CMK (cell line): ENCODE measurements at places on chromosomes 6 and 20.

DNA sequence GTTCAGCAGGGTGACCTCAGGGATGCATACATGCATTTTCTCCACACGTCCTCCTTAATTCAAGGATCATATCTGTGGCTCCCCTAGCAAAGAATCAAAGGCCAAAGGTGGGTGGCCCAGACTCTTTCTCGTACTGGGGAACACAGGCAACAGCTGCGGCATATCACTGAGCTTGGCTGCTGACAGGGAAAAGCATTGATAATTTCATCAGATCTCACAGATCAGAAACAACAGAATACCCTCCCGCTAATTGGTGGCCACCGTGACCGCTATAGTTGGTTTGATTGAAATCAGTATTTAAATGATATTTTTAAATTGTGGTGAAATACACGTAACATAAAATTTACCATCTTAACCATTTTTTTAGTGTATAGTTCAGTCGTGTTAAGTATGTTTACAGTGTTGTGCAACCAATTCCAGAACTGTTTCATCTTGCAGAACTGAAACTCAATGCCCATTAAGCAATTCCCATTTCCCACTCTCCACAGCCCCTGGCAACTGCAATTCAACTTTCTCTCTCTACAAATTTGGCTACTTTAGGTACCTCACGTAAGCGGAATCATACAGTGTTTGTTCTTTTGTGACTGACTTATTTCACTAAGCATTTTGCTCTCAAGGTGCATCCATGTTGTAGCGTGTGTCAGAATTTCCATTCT is 74.7 kb upstream of the TMEM170B start:
- DNase-seq = no peak

DNA sequence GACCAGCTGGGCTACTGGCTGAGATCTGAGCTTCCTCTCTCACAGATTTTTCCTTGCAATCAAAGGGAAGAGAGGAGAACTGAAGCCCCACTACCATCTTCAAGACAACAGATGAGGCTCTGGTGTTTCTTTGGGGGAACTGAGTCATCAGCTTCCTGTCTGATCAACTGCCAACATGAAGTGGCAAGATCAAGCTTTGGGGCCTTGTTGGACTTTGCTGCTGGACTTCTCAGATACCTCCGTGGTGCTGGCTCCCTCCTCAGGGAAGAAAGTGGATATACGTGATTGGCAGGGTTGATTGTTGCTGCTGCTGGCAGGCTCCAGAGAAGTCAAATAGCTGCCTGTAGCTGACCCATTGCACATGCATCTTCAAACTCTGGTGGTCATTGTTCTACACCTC is 3.6 kb upstream of the TOX2 start:
- DNase-seq = no peak

DNA sequence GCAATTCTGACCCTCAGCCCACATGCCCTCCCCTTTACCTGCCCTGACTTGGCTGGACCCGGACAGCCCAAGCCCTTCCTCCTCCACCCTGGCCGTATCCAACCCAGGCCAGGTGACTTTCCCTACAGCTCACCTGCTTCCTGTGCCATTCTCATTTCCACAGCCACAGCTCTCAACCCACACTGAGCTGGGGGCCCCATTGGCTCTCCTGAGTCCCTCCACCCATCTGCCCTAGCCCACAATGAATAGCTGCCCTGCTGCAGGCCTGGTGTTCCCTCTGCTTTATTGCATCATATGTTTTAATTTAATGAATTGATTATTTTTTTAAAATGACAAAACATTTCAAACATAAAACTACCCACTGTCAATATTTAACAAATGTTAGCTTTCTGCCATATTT is 118.5 kb upstream of the BACH2 start:
- no peak for DNase-seq

DNA sequence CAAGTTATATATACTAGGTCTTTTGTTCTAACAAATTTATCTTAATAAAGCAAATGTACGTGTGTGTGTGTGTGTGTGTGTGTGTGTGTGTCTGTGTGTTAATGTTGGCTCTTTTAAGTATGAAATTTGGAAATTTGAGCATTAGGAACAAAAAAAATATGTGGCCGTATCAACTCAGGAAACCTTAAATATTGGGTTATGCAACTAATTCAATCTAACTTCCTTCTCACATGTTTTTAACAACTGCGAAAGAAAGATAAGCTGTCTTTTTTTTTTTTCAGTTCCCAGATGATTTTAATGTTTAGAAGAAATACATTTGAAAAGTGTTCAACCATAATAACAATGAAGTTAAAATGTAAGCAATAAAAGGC is 616.4 kb upstream of the ARID1B start:
- peak; percentile 55 for DNase-seq

GRCh38 chr6:44030812-44031454 is 96.3 kb downstream of the MRPL14 start:
- DNase-seq = no peak

DNA sequence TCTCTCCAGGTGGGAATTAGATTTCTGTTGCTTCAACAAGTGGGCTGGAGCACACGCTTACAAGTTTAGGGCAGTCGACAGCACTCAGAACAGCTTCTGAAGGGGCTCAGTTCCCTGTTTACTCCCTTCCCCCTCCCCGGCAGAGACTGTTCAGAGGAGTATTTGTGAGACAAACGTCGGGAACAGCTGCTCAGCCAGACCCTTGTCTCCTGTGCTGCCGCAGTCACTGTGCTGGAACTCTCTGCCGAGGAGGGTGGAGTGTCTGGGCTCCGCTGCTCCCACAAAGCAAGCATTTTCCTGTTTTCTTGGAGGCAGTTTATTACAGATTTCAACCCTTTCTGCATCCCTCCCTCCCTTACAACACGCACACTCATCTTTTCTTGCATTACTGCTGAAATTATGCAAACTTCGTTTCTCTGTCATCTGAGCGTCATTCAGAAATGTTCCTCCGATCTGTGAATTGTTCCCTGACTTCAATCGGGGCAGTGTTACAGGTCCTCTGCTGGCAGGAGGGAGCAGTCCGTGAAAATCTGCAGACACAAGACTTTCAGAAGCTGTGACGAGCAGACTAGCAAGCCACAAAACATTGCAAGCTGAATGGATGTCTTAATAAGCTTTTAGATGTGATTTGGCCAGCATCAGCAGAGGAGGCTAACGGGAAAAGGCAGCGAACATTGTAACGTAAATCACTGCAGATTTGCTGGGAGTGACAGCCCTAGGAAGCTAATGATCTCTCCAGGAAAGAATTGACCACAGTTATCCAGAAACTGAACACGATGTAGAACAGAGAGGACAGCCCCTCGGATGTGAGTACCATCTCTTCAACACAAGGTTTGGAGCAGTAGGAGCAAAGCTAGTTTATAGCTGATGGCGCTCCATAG is 76.2 kb downstream of the LYRM2 start:
- DNase-seq = no peak

GRCh38 chr6:149380523-149380922 is 19.5 kb upstream of the SUMO4 start:
- DNase-seq = no peak

GRCh38 chr6:32666420-32667300 is at the start of gene HLA-DQB1:
Gene HLA-DQB1, minus strand, starts transcription at chr6:32666657. Its CDS starts 50 bp downstream, at chr6:32666607.
- DNase-seq = no peak

GRCh38 chr6:48199499-48199898 is 88.5 kb upstream of the PTCHD4 start:
- DNase-seq = no peak

DNA sequence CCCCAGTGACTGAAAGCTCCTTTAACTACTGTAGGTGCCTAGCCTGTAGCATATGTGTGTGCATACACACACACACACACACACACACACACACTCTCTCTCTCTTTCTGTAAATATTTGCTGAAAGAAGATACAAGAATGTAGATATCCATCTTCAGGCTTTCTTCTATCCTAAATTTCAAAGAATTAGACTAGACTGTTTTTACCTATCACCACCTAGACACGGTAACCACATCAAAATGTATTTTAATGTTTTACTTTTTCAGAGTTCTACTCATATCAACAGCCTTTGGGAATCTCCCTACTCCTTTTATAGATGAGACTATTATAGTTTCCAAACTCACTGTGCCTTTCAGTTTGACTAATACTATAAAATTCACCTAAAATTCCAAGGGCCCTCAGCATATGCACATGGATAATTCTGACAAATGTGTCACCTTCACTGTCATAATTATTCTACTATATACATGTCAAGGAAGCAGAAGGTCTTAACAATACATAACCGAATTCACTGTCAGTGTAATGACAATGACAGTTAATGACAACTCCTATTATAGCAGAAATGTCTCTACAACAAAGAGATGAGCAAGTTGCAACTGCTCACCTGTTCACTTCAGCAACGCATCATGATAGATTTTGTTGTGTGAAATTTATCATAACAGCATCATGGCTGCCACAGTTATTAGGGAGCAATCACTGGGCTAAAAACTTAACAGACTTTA is 236.5 kb downstream of the GMPR start:
- DNase-seq = no peak

DNA sequence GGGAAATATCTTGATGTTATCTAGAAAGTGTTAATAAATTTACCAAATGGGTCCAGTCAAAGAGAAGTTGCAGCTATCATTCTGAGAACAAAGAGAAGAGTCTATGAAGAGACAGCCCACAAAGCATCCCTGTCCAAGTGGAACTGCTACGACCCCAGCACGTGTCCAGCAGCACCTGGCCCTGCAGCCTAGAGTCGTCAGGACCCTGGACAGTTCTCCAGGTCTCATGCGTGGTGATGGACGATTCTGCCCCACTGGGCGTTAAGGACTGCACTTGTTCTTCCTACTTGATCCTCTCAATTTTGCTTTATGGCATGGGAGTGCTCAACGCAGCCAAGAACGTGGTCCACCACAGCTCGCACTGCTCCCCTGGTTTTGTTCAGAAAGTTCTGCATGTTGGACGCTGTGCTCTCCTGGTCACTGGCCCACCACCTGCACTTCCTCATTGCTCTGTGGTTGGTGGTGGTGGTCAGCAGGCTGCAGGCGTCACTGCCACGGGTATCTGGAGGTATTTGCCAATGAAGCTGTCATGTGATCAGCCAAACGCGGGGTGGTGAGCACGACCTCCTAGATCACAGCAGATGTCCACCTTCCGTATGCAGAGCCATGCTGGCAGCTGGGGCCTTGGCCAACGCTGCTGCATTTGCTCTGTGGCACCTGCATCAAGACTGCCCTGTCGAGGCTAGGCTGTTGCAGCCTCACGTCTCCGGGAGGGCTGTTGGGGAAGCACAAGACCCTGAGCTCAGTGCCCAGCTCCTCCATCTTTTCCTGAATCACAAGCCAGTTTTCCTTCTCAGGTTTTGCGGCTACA is 356.4 kb downstream of the CDH4 start:
- no peak for DNase-seq

DNA sequence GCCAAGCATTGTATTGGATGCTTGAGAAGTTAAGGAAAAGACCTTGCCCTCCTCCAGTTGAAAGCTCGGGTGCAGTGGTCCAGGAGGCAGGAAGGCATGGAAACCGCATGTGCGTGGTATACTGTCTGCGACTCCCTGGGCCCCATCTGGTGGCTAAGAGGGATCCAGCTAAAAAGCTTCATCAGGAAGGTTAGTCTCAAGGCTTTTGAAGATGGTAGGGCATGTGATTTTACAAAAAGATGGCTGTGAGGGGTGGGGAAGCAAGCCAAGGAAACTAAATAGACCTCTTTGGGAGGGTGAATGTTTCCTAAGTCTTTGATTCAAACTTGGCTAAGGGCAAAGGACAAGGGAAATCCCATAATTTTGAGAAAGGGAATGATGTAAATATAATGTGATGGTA is 109.1 kb upstream of the TIAM2 start:
- DNase-seq = no peak

- peak; percentile 52 for DNase-seq
Measured at GRCh38 chr20:59010995-59011873, 4.2 kb upstream of the CTSZ start.

DNA sequence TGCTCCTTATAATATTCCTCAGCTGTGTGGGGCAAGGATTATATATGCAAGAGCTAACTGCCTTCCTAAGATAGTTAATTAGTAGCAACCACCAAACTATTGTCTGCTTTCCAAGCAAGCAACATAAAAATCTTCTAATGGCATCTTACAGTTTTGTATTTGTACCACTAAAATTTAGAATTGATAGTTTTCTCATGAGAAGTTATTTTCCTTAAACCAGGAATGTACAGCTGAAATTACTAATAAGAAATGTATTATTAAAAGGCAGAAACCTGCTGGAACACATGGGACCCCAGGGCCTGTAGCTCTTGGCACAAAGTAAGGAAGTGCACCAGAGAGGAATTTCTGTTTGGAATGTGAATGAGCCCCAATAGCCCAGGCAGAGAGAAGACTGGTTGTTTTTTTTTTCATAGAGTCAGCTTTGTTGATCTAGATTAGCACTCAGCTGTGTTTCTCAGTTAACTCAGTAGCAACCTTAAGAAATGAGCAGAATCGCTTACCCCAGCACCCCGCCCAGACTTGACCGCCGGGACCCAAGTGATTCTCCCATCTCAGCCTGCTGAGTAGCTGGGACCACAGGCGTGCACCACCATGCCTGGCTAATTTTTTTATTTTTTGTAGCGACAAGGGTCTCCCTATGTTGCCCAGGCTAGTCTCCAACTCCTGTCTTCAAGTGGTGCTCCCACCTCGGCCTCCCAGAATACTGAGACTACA is 2.6 kb downstream of the MGME1 start:
- DNase-seq = no peak

GRCh38 chr6:130240232-130240631 is 17.5 kb upstream of the SAMD3 start:
- no peak for DNase-seq

- no peak for DNase-seq
Measured at GRCh38 chr20:37484331-37484730, 36.7 kb upstream of the NNAT start.

DNA sequence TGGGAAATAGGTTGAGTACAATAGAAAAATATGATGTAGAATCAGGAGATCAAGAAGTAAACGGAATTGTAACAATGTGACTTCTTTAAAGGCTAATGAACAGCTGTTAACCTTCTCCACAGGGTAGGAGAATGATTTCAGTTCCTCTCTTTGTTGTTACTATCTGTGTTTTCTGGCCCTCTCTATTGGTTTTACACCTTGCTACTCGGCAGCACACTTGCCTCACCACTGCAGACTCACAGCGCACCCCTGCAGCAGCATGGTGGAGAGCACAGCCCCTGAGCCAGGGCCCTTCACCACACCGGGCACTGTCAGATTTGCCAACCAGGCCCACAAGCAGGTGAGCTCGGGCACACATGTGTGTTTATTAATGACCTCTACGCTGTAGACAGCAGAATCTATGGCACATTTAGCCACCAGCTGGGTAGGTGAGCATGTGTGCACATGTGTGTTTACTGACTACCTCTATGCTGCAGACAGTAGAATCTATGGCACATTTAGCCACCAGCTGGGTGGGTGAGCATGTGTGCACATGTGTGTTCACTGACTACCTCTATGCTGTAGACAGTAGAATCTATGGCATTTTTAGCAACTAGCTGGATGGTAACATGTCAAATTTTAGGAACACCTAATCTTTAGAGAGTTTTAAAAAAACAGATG is 16.8 kb downstream of the SFT2D1 start:
- DNase-seq = no peak

DNA sequence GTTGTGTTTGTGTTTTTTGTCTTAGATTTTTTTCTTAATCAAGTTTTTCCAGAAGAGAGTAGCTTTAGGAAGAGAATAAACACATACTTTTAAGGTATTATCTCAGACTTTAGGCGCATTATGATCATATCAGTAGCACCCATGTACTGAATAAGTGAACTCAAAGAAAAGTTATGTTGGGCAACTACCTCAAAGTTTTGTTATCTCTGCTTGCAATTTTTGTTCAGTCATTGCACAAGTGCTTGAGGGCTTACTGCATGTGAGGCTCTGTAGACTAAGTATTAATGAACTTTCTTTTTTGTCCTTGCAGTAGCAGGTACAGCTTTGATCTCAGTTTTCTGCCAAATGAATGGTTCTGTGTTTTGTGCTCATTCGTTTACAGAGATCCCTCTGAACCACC is 189.0 kb downstream of the SLC16A10 start:
- no peak for DNase-seq
